ENCODE measurements at places on chromosomes 2 and 18.

GRCh38 chr2:18379870-18380269, 180.6 kb downstream of the RDH14 start:
- no peak for DNase-seq
- H3K4me1 ChIP-seq = no peaks in the 10 kb centered on the region
- H3K27me3 ChIP-seq = no peaks in the 10 kb centered on the region
- H3K4me3 ChIP-seq = no peak overlapping the region
- no peak overlapping the region for H3K27ac ChIP-seq

GRCh38 chr2:62229082-62229605, 33.2 kb downstream of the B3GNT2 start:
- H3K27me3 ChIP-seq = no peaks in the 10 kb centered on the region
- no peaks in the 10 kb centered on the region for H3K4me1 ChIP-seq

DNA sequence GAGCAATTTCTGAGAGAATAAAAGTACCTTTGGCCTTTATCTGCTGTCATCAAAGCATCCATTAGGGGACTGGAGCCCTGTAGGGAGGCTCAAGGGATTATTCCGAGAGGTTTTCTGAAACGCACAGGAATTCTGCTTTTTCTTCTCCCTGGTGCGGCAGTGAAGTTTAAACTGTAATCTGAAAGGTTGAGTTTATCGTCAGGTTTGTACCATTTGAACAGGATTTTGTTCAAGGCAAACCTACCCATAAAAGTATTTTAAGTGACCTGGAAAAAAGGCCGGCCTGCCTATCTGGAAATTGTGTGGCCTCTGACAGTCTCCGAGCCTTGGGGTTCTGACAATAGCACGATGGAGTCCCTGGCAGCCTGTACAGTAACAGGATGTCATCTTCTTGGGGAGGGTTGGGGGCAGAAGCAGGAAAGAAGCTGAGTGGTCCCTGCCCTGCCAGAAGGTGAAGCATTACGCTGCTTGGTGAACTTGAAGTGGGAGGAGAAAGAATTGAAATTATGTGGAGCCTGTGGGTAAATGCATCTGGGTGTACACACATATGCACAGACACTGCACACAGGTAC, 272.0 kb downstream of the CYRIA start:
- H3K36me3 ChIP-seq = no peaks in the 10 kb centered on the region
- no peak for DNase-seq
- H3K4me3 ChIP-seq = no peak overlapping the region

GRCh38 chr2:223107825-223108224, 55.8 kb downstream of the KCNE4 start:
- H3K36me3 ChIP-seq = no peaks in the 10 kb centered on the region
- H3K4me3 ChIP-seq = no peak overlapping the region
- no peak overlapping the region for H3K27ac ChIP-seq
- H3K27me3 ChIP-seq = no peaks in the 10 kb centered on the region
- no peaks in the 10 kb centered on the region for H3K4me1 ChIP-seq
- DNase-seq = no peak

DNA sequence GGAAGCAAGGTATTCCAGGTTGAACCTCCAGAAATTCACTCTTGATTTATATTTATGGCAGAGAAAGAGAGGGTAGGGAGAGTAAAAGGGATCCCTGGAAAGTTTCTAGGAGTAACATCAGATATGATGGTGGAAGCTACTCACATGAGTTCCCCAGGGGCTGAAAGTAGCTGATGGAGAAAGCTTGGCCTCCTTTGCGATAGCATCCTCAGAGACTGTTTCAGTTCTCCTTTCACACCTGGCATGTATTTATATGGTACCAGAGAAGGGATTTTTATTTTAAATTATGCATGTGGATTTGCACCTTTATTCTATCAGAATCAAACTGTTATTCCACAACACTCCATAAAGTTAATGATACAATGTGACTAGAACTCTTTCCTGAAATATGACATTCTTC, 126.3 kb upstream of the OSR1 start:
- no peak for DNase-seq
- no peak overlapping the region for H3K4me3 ChIP-seq
- H3K36me3 ChIP-seq = no peaks in the 10 kb centered on the region
- H3K27ac ChIP-seq = no peak overlapping the region

DNA sequence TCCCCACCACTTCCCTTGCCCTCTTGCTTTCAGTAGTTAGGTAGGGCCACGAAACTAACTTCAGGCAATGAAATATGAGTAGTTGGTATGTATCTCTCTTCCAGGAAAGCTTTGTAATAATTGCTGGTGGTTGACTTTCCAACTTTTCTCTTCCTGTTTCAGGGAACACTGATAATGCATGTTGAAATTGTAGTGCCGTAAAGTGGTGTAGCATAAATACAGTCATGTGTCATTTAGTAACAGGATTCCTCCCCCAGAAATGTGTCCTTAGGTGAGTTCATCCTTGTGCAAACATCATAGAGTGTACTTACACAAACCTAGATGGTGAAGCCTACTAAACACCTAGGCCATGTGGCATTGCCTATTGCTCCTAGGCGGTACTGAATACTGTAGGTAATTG, 429.2 kb downstream of the PID1 start:
- no peak overlapping the region for H3K27ac ChIP-seq
- H3K4me3 ChIP-seq = no peak overlapping the region
- no peaks in the 10 kb centered on the region for H3K4me1 ChIP-seq
- no peaks in the 10 kb centered on the region for H3K27me3 ChIP-seq
- no peak for DNase-seq
- no peaks in the 10 kb centered on the region for H3K36me3 ChIP-seq

- H3K27ac ChIP-seq = peak overlapping the region; percentile 54
- peaks cover 8% of the 10 kb centered on the region for H3K4me1 ChIP-seq
- DNase-seq = no peak
- H3K36me3 ChIP-seq = no peaks in the 10 kb centered on the region
- H3K4me3 ChIP-seq = peak overlapping the region; percentile 55
- no peaks in the 10 kb centered on the region for H3K27me3 ChIP-seq
Observed at GRCh38 chr2:74414881-74415761, 6.3 kb downstream of the C2orf81 start.

DNA sequence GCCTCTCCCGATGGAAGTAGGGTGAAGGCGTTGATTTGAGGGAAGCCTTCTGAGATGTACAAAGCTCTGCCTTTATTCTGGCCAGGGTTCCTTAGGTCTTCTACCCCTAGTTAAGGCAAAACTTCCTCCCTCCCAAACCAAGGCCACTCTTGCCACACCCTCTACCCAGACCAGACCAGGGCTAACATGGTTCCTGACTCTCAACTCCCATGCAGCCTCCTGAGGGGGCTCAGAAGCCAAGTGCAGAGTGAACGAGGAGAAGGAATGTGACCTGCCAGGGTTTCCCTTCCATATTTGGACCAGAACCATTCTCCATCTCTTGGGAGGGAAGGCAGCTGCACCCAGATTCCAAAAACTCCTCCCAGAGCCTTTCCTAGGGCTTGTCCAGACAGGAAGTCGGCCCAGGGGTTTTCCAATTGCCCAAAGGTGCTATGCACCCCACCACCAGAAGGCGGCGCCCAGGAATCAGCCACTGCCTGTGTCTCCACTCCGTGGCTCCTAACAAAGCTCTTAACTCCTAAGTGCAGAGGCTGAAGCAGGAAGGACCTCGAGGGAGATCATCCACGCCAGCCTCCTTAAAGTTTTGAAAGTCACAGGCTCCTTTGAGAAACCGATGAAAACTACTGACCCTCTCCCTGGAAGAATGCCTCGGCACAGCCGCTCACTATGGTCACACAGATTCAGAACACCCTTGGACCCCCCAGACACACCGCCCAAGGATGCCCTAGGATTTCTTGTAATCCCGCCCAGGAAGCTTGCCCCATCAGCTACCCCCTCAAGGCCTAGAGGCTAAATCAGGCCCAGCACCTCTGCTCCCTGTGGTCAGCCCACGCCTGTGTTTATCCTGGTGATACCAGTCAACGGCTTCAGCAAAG, 157.8 kb downstream of the SMAD2 start:
- peak; percentile 27 for DNase-seq
- H3K27ac ChIP-seq = no peak overlapping the region
- no peak overlapping the region for H3K4me3 ChIP-seq
- no peaks in the 10 kb centered on the region for H3K27me3 ChIP-seq
- no peaks in the 10 kb centered on the region for H3K4me1 ChIP-seq
- no peaks in the 10 kb centered on the region for H3K36me3 ChIP-seq

- H3K36me3 ChIP-seq = no peaks in the 10 kb centered on the region
- H3K27me3 ChIP-seq = no peaks in the 10 kb centered on the region
- no peak for DNase-seq
- no peak overlapping the region for H3K27ac ChIP-seq
- no peaks in the 10 kb centered on the region for H3K4me1 ChIP-seq
- no peak overlapping the region for H3K4me3 ChIP-seq
Observed at GRCh38 chr2:36680012-36680411, 16.5 kb upstream of the VIT start.

DNA sequence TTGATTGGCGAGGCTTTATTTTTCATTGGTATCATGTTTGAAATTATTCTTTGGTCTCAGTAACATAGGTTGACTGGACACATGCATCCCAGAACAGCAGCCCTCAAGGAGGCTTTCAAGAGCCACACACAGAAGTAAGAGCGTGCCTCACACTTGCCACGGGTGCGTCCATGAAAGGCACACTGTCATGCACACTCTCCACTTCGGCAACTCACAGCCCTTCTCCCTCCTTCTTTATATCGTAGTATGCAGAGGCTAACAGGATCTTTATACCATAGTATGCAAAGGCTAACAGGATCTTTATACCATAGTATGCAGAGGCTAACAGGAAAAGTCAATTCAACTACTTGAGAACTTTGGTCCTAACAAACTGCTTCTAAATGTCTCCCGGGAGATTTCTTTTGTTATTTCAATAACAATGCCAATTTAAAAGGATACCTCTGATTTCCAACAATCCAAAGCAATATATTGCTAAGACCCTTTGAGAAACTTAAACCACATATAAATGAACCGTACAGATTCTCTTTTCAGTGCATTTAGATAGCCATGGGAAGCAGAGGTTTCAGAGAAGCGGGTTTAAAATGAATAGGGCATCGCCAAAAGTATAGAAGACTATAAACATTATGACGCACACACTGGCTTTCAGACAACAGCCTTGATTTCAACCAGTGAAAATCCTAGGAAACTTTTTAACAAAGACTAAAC, 26.5 kb upstream of the ZNF516 start:
- H3K4me3 ChIP-seq = no peak overlapping the region
- no peaks in the 10 kb centered on the region for H3K27me3 ChIP-seq
- no peak for DNase-seq

DNA sequence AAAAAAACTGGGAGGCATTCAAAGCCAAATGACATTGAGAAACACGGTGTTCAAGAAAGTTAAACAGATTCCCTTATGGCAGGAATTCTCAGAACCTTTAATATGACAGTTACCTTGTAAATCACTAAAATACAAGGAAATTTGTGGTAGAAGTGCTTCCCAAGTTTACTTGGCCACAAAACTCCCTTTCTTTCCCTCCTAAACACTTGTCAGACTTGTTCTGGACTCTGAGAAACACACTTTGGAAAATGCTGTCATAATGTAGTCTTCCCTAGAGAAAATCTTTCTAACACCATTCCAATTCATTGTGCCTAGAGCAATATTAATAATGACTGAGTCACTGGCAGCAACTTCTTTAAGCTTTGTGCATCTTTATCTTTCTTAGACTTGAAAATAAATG, 140.4 kb downstream of the ANKRD44 start:
- no peaks in the 10 kb centered on the region for H3K4me1 ChIP-seq
- H3K27me3 ChIP-seq = no peaks in the 10 kb centered on the region
- DNase-seq = no peak
- no peak overlapping the region for H3K4me3 ChIP-seq

DNA sequence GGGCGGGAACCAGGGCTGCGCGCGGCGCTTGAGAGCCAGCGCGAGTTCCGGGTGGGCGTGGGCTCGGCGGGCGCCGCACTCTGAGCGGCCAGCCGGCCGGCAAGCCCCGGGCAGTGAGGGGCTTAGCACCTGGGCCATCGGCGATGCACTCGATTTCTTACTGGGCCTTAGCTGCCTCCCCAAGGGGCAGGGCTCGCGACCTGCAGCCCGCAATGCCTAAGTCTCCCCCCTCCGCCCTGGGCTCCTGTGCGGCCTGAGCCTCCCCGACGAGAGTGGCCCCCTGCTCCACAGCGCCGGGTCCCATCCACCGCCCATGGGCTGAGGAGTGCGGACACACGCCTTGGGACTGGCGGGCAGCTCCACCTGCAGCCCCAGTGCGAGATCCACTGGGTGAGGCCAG, 36.5 kb upstream of the MAP2 start:
- no peak overlapping the region for H3K4me3 ChIP-seq
- no peaks in the 10 kb centered on the region for H3K27me3 ChIP-seq
- no peak for DNase-seq
